ENCODE measurements at places on chromosomes 7 and 10. TPM values are rescaled to one million over a fixed set of nuclear protein-coding genes. Genes with fewer than 3 reads are reported as not detected.

Gene PKD1L1
- polyA plus RNA-seq = 0.88 TPM

Gene NRAP
- 15.3 TPM for polyA plus RNA-seq

DNA sequence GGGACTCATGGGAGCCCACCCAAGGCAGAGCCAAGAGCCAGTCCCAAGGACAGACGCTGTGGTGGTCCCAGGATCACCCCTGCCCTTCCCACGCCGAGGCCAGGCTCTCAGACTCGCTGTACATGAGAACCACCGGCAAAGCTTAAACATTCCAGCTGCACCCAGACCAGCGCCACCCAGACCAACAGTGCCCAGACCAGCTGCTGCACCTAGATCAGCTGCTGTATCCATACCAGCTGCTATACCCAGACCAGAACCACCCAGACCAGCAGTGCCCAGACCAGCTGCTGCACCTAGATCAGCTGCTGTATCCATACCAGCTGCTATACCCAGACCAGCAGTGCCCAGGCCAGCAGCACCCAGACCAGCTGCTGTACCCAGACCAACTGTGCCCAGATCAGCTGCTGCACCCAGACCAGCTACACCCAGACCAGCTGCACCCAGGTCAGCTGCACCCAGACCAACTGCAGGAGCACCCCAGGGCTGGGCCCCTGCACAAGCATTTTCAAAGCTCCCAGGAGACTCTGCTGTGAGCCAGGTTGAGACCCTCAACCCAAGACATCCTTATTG lies 47.9 kb upstream of the CNPY1 start:
- DNase-seq = no peak

DNA sequence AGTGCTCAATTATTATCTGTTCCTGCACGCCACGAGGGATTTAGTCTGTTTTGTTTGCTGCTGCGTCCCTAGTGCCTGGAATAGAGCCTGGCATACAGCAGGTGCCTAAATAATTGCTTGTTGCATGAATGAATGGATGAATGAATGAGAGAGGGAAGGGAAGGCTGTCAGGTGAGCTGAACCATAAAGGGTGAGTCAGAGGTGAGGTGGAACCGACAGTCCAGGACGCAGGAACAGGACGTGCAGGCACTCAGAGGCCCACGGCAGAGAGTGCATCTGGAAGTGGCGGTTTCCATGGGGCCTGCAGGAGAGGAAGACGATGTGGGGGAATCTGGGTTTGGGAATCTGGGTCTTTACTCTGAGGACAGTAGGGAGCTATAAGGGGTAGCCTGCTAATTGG lies 17.7 kb upstream of the PPIF start:
- DNase-seq = no peak

Gene GALNT17
- polyA plus RNA-seq = 30.1 TPM

DNA sequence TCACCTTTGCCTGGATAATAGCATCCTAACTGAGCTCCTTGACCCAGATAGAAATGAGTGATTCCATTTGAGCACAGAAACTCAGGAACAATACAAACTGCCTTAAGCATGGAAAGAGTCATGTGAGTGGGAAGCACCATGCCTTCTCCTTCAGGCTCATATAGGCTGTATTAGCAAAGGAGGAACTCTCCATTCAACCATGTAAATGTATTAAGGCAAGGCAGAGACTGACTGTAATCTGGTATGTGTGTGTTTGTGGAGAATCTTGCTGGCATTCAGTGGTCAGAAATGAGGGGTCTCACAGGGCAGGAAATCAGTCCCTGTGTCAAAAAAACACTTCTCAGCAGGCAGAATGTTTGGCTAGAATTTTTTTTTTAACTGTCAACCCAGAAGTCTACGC lies 40.2 kb downstream of the COA1 start:
- DNase-seq = no peak

Gene SUMF2
- polyA plus RNA-seq = 60.2 TPM

- no peak for DNase-seq
Measured at GRCh38 chr7:96127746-96128145, 194.2 kb downstream of the SLC25A13 start.

GRCh38 chr10:43105102-43105955 lies 28.5 kb downstream of the RET start:
- DNase-seq = peak; percentile 82

Gene SYNPO2L
- 263 TPM for polyA plus RNA-seq

DNA sequence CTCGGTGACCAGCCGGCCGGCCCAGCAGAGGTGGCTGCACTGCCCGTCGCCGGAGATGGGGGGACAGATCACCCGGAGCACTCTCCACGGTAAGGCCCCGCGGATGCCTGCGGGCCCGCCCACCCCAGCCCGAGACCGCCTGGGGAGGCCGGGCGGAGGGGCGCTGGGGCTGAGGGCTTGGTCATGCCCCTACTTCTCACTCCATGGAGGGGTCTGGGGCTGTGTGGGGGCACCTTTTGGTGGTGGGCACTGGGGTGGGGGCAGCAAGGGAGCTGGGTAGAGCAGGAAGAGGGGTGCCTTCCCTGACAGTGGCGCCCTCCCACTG lies 61.8 kb downstream of the NEURL1 start:
- no peak for DNase-seq

- no peak for DNase-seq
Measured at GRCh38 chr10:108775911-108776475, 1147.3 kb downstream of the XPNPEP1 start.

DNA sequence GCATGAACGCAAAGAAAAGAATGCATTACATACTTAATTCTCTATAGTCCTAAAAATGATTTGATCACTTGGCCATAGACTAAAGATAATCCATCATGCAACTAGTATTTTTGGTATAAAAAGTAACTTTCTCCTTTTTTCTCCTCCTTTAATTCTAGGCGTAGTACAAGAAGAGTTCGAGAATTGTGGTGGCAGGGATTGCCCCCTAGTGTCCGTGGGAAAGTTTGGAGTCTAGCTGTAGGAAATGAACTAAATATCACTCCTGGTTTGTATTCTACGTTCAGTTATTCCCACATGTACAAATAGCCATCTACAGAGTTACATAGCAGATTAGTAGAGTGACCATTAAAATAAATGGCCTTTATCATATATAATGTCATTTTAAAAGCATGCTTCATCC lies 45.5 kb upstream of the HELLS start:
- no peak for DNase-seq

Gene CLDN3
- 0.40 TPM for polyA plus RNA-seq

- peak; percentile 80 for DNase-seq
Measured at GRCh38 chr10:113126229-113127201, 176.5 kb downstream of the TCF7L2 start.

Gene CCL26
- 1.6 TPM for polyA plus RNA-seq
